Amniotic stem cell (primary cell): ENCODE measurements at places on chromosomes 2 and 18.

DNA sequence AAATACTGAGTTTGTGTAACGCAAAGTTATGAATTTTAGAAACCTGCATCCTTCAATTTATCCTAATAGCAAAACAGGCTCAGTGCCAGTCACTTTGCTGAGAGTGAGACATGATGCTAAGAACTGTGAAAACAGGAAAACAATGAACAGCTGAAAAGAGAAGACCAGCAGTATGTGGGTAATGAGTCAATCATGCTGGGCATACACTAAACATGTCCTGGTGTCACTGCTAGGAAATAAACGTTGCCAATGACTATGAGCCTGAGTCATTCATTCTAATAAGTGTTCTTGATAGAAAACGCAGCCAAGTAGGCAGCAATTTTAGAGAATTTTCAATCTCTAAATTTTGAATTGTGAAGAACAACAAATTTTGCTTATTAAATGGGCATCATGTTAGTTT lies 237.3 kb downstream of the GALR1 start:
- no peak for DNase-seq

- no peak for DNase-seq
Measured at GRCh38 chr18:26717123-26717719, 148.3 kb downstream of the AQP4 start.

DNA sequence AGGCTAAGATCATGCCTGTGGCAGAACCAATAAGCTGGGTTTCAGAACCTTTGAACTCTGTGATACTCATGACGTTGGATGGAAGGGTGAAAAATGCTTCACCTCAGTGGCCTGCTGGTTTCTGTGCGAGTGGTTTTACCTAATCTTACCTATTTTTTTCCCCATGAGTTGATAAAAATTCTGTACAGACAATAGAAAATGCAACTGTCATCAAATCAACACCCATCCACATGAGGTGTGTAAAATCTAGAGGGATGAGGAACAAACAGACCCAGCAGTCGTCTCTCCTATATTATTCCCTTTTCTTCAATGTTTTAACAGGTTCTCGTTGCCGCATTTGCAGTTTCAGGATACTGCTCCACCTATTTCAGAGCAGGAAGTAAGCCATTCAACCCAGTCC lies 67.3 kb downstream of the PRKRA start:
- no peak for DNase-seq

GRCh38 chr2:14909795-14910194 lies 277.3 kb downstream of the LRATD1 start:
- DNase-seq: no peak

GRCh38 chr2:56299171-56299691 lies 115.4 kb downstream of the CCDC85A start:
- no peak for DNase-seq

DNA sequence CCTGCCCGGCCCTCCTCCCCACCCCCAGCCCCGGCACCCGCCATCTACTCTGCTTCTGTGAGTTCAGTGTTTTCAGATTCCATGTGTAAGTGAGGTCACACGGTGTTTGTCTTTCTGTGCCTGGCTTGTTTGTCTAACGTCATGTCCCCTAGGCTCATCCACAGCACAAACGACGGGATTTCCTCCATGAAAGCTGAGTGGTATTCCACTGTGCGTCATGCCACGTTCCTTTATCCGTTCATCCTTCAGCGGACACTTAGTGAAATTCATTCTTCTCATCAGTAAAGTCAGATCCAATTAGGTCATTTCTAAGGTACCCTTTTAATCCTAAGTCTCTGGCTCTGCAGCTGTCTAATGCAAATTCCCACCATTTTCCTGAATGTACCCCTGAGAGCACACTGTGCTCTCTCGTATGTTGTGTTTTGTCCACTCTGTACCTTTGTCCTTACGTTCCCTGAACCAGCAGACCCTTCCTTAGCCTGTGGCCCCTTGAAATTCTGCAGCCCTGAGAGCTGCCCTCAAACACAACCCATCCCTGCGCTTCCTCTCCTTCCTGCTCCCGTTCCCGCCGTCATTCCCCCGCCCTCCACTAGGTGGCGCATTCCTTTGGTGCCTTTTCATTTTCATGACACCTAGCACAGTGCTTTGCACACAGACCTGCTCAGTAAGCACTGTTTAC lies 44.1 kb downstream of the TRAPPC12 start:
- DNase-seq: no peak

GRCh38 chr2:169623235-169623634 lies 39.1 kb downstream of the PPIG start:
- DNase-seq: no peak

GRCh38 chr2:192953116-192953515 lies 758.4 kb upstream of the TMEFF2 start:
- no peak for DNase-seq

DNA sequence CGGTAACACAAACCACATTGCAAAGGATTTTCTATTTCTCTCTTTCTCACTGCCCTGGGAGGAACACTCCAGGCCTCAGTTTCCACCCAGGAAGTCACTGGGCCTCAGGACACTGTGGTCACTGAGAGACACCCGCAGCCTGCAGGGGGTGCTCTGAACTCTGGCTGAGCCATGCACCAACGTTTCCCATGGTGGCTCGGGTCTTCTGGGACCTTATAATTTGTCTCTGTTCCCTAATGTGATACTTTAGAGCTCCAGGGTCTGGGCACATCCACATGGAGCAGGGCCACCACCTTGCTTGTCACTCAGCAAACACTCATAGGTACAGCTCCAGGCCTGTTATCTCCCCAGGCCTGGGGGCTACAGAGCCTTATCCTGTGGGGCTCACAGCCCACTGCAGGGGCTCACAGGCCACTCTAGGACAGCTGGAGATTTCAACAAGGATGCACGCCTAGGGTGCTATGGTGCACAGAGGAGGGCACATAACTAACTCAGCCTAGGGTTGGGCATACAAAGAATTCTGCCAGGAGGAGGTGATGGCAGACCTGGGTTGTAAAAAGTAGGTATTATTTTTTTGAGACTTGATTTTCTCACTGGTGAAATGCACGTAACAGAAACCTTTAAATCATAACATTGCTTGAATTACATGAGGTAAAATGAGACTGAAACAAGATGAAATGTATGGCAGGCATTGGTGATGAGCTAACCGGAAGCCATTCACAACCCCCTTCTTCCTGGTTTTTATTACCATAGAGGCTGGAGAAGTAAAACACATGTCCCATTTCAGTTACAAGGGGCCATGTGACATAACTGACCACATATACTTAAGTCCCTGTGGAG lies 3.0 kb upstream of the HS1BP3 start:
- DNase-seq: no peak

GRCh38 chr18:58645398-58645797 lies 16.5 kb upstream of the ALPK2 start:
- DNase-seq: no peak

DNA sequence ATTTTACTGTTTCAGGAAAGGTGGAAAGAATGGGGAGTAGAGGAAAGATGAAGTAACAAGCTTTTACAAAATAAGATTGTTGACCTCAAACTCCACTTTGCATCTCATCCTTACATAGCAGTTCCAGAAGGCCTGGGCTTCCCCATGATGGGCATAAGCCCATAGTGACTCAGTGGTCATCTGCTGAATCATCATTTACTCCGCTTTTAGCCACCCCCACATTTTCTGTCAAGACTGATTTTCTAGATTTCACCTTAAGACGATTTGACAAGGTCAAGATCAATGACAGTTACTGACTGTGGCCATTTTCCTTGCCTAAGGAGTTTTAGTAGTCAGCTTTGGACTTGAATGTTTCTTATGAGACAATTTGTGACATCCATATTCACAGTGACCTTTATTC lies 49.4 kb downstream of the PLEKHM3 start:
- no peak for DNase-seq

GRCh38 chr18:37298816-37299215 lies 266.8 kb downstream of the CELF4 start:
- no peak for DNase-seq

DNA sequence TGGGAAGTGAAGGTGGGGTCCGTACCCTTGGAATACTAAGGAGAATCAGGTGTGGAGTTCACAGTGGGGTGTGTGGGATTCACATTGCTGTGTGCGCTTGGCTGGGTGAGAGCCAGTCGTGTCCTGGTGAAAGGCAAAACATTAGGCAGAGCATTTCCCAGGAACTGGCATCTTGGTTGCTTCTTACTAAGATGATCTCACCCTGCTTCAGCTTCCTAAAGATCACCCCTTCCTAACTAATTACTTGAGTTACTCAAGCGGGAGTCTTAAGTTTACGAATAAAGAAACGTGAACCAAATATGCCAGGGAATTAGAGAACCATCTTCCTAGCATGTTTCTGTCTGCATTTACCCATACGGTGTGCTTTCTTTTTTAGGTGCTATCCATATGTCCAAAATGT lies 122.9 kb downstream of the NCK2 start:
- no peak for DNase-seq

DNA sequence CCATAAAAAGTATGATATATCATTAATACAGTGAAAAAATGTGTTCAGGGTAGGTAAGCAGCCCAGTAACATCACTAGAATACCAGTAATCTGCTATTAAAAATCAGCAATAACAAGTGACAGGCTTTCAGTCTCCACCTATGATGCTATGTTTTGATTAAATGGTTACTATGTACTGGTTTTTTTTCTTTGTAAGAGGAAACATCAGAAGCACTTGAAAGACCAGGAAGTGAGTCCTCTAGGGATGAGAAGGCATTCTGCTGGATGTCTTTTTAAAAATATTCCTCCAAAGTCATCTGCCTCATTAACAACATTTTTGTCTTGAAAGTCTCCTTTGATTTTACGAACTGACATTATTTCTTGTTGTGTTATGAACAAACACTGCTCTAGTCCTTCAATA lies 136.0 kb upstream of the FAM98A start:
- DNase-seq: no peak

GRCh38 chr18:32891797-32892196 lies 119.0 kb upstream of the KLHL14 start:
- no peak for DNase-seq

DNA sequence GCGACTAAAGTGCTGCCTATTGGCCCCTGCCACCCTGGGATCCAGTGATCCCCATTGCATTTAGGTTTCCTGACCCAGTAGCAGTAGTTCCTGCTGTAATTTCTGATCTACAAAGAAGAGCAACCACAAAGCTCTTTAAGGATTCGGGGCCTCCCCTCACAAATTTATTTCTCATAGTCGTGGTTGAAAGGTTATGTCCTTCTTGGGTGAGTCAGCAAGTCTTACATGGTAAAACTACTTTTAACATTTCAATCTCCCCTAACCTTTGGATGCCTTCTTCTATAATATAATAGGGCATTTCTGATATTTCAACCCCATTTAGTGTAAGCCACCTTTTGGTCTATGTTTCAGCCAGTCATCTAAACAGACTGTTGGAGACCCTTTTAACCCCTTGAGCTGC lies 14.9 kb downstream of the PIKFYVE start:
- DNase-seq: no peak

- no peak for DNase-seq
Measured at GRCh38 chr18:75201282-75202270, 7.4 kb downstream of the PTGR3 start.

GRCh38 chr2:102142829-102143449 lies 393 bp downstream of the IL1R1 start:
- no peak for DNase-seq

DNA sequence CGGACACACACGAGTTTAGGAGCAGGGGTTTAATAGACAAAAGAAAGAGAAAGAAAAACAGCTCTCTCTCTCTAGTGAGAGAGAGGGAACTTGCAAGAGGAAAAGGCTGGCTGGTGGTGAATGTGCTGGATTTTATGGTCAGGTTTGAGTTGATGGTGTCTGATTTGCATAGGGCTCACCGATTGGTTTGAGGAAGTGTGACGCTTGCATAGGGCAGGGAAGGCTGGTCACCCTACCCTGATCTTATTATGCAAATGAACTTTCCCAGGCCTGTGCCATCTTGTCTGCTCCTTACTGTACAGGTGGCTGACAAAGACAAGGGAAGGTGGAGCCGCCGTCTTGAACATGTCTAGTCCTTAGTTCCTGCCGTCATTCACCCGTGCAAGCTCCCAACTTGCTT lies 408.9 kb downstream of the RIT2 start:
- DNase-seq: no peak

GRCh38 chr2:31038385-31038784 lies 99.9 kb downstream of the GALNT14 start:
- DNase-seq: no peak

DNA sequence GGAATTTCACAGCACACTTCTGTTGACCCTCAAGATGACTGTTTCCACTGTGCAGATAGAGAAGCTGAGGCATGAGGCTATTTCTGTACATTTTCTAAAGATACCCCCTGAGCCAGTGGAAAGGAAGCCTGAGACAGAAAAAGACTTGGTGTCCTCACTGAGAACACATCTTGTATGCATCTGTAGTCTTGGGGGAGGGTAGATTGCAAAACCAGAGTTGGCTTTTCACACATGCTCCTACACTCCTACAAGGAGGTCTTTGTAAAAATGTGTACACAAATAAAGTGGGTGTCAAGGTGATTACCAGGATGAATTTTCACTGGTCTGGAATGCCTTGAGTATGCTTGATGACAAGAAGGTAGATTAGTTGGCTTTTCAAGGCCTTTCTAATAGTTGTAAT lies 98.0 kb downstream of the KCTD18 start:
- DNase-seq: no peak

DNA sequence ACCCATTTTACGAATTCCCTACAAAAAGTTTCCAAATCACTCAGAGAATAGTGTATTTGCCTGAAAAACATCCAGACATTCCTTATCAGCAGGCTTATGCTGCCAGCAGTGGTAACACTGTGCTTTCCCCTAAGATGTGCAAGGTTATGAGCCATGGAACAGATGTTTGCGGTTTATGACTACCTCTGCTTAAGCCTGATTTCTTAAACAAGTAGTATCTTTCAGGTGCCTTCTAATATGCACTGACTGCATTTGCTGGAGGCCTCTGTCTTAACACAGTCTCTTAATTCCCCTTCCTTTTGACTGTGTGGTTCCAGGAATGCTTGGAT lies 54.8 kb downstream of the CDC42EP3 start:
- DNase-seq: no peak

- DNase-seq: no peak
Measured at GRCh38 chr18:37662546-37663339, 97.1 kb upstream of the CELF4 start.

- DNase-seq: no peak
Measured at GRCh38 chr2:119764832-119765231, 5.1 kb downstream of the PTPN4 start.

DNA sequence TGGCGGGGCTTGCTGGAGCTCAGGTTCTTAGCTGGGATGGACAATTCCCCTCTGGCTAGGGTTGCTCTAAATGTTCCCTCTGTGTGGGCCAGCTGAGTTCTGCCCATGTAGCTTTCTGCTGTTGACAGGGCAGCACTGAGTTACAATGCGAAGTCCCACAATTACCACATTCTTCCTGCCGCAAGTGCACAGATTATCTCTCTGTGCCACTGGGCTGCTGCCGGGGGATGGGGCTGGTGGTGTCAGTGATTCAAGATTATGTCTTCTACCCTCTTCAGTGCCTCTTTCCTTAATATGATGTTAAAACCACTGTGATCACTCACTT lies 708.1 kb downstream of the SLC4A3 start:
- DNase-seq: no peak

- DNase-seq: no peak
Measured at GRCh38 chr18:55547705-55548056, 40.3 kb downstream of the TCF4 start.

GRCh38 chr2:53087874-53088461 lies 679.6 kb upstream of the CHAC2 start:
- DNase-seq: no peak

- peak; percentile 63 for DNase-seq
Measured at GRCh38 chr2:40450796-40451430, 977 bp downstream of the SLC8A1 start.
